ENCODE measurements at places on chromosomes 4 and X.

- DNase-seq: no peak
Measured at GRCh38 chrX:6644411-6644810, 109.5 kb upstream of the VCX3A start.

DNA sequence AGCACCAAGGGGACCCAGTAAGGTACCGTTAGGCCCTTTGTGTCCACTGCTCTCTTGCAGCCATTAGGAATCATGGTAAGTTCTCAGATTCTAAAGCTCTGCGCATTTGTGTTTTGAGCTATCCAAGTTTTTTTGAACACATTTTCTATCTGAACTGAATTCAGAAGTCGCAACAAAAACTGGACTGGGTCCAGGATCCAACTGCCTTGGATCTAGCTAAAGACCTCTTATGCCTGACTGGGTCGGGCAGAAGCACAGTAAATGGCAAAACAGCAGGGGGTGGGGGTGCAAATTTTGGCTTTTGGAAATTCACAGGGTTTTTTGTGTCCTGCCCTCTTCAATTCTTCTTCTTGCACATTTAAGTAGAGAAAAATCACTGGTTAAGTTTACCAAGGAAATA, 30.0 kb downstream of the RCHY1 start:
- DNase-seq: no peak

DNA sequence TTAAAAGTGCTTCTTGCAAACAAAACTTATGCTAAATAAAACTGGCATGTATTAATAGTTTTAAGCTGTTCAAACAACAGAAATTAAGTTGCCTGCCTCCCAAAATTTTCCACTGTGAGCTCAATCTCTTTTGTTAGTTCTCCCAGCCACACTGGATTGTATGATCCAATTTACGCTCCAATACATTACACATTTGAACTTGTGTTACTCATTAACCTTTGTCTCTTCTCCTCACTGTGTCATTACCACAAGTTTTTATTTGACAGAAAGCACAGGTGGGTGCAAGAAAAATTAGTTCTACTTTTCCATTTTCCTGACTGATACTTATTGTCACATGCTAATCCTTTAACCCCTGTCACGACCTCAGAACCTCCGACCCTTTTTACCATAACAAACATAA, 55.5 kb downstream of the SHISA3 start:
- no peak for DNase-seq

GRCh38 chrX:129318375-129318774, 204.9 kb downstream of the SMARCA1 start:
- DNase-seq: no peak
